ENCODE measurements at places on chromosomes 13 and 19. TPM values are rescaled to one million over a fixed set of nuclear protein-coding genes. Genes with fewer than 3 reads are reported as not detected.

FFAR2 gene
- not detected for total RNA-seq

ATP4A gene
- not detected for total RNA-seq

RAB8A gene
- total RNA-seq, result 48.0 TPM

IGFLR1 gene
- 2.9 TPM for total RNA-seq

ZNF136 gene
- total RNA-seq, result 3.7 TPM

PSG6 gene
- total RNA-seq, result not detected

CPAMD8 gene
- 0.36 TPM for total RNA-seq

VSTM2B gene
- total RNA-seq, result not detected

SLC27A5 gene
- 12.8 TPM for total RNA-seq

USHBP1 gene
- total RNA-seq, result 0.36 TPM

ZNF415 gene
- 1.5 TPM for total RNA-seq

PALM3 gene
- total RNA-seq, result not detected

LILRA5 gene
- total RNA-seq, result not detected

POU4F1 gene
- total RNA-seq, result not detected

CRB3 gene
- not detected for total RNA-seq

C1QTNF9 gene
- not detected for total RNA-seq

CYP2F1 gene
- total RNA-seq, result not detected

EFNA2 gene
- total RNA-seq, result not detected

PRTN3 gene
- 0.16 TPM for total RNA-seq

ZNF816 gene
- 23.7 TPM for total RNA-seq

KCNN4 gene
- total RNA-seq, result not detected

PRSS57 gene
- total RNA-seq, result not detected

TEX30 gene
- 13.0 TPM for total RNA-seq

APOC1 gene
- 38.3 TPM for total RNA-seq

ZNF491 gene
- total RNA-seq, result 1.1 TPM

CC2D1A gene
- 16.6 TPM for total RNA-seq

ADGRE3 gene
- not detected for total RNA-seq

ZNF497 gene
- 0.18 TPM for total RNA-seq

SGCG gene
- not detected for total RNA-seq

CD79A gene
- total RNA-seq, result not detected

PROZ gene
- not detected for total RNA-seq

FPR3 gene
- not detected for total RNA-seq

KANK3 gene
- 1.1 TPM for total RNA-seq

SIGLECL1 gene
- not detected for total RNA-seq

SHANK1 gene
- total RNA-seq, result 2.8 TPM

SLC10A2 gene
- not detected for total RNA-seq

ZFP36 gene
- 47.3 TPM for total RNA-seq

PRX gene
- 1.8 TPM for total RNA-seq

ZNF541 gene
- total RNA-seq, result 1.1 TPM

MAP2K2 gene
- 177 TPM for total RNA-seq

TPTE2 gene
- not detected for total RNA-seq

ZIM2 gene
- not detected for total RNA-seq

DOCK9 gene
- total RNA-seq, result 31.2 TPM

SLC17A7 gene
- not detected for total RNA-seq

ODAD3 gene
- 0.65 TPM for total RNA-seq

GSX1 gene
- not detected for total RNA-seq

Measured in cardiac atrium fibroblast (primary cell).